Spleen (tissue), 13 donors: ENCODE measurements at places on chromosomes 1 and 21.

DNA sequence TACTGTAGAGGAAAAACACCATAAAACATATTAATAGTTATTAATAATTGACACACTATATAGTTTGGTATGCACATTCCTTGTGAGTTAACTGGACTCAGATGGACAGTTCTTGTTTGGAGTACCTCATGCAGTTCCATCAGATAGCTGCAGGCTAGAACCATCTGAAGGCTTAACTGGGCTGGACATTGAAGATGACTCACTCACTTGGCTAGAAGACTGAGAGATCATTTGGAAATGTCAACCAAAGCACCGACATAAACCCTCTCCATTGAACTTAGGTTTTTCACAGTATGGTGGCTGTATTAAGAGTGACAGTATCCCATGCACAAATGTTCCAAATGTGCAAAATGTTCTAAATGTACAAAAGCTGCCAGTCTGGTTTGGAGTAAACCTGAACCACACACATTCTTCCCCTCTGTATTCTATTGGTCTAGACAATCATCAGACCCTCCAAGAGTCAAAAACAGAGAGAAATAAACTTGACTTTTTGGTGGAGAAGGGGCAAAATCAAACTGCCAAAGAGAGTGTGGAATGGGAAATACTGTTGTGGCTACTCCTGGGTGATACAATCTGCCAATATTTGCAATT is 708.4 kb downstream of the KCNT2 start:
- no peak for DNase-seq

- DNase-seq, result no peak
Observed at GRCh38 chr1:203288400-203288799, 16.9 kb upstream of the BTG2 start.

- DNase-seq, result no peak
Observed at GRCh38 chr1:78716186-78716585, 66.6 kb downstream of the IFI44 start.

GRCh38 chr1:182340233-182341058 is 51.1 kb downstream of the GLUL start:
- no peak for DNase-seq

- DNase-seq, result no peak
Observed at GRCh38 chr1:245270063-245270462, 115.3 kb downstream of the KIF26B start.
